ENCODE measurements at places on chromosomes 1 and 21.

DNA sequence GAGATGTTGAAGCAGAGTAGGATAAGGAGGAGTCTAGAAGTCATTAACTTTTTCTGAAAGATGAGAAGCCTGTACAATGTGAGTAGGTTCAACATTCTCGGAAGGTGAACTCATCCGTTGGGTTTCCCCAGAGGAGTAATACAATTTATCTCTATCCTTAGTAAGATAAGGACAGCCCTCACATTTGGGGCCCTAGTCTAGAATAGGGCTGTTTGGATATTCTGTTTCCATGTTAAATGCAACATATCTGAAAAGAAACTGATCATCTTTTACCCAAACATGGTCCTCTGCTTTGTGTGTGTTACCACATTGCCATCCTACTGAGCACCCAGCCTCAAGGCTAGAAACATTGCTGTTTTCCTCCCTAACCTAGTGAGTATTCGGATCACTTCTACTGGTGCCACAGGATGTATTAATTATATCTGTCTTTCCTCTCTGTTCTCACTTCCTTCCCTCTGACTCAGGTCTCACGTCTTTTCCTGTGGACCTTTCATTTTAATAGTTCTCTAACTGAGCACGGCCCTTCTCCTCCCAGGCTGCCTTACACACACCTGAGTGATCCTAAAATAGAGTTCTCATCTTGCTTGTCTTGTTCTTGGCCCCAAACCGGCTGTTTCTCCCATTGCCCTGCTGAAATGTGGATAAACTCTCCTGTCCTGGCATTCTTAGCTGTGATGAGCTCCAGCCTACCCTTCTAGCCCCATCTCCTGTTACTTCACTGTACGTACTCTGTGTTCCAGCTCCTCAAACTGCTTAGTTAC lies 91.7 kb downstream of the CDC14A start:
- DNase-seq: peak; percentile 53

DNA sequence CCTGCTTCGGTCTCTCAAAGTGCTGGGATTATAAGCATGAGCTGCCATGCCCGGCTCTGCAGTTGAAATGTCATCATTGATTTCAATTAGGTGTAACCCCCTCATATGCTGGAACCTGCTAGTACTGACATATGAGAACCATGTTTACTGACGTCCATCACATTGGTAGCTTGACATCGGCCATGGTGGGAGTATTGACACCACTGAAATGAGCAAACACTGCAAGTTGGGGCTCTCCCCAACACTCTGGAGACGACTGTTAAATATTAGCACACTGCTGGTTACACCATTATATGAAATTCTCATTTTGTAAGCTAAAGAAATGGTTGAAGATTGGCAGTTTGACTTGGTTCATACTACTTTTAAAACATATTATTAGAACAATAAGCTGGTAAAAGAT lies 63.7 kb downstream of the CNST start:
- no peak for DNase-seq

- DNase-seq: peak; percentile 42
Observed at GRCh38 chr1:204286831-204287421, 72.8 kb downstream of the PLEKHA6 start.

DNA sequence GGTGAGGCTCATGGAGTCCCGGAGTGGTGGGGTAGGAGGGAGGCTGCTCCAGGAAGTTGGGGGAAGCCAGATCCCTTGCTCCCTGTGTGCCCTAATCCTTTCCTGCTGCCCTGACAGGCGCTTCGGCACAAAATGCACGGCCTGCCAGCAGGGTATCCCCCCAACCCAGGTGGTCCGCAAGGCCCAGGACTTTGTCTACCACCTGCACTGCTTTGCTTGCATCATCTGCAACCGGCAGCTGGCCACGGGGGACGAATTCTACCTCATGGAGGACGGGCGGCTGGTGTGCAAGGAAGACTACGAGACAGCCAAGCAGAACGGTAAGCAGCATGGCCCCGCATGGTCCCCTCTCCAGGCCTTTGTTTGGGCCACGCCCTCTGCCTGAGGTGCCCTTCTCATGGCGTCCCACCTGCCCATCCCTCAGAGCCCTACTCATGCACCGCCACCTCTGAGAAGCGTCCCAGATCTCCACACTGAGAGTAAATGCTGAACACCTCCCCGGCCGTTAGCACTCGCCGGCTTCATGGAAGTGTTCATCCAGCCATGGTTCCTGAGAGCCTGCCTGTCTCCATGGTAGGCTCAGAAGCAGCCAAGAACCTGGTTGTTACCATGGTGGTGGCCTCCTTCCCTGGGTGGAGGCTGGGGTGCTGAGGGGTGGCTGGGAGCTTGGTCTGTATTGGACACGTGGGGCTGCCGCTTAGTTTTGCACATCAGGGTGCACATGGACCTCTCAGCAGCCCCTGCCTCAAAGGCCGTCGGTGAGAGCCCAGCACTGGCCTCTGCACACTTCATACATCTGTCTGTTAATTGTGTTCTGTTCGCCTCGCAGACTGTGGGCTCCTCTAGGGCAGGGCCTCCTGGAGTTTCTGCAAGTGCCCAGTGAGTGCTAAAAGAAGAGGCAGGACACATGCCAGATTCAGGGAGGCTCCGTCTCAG lies 36.5 kb downstream of the LHX4 start:
- DNase-seq: no peak

GRCh38 chr1:192998536-192998935 lies 60.6 kb downstream of the UCHL5 start:
- DNase-seq: no peak

DNA sequence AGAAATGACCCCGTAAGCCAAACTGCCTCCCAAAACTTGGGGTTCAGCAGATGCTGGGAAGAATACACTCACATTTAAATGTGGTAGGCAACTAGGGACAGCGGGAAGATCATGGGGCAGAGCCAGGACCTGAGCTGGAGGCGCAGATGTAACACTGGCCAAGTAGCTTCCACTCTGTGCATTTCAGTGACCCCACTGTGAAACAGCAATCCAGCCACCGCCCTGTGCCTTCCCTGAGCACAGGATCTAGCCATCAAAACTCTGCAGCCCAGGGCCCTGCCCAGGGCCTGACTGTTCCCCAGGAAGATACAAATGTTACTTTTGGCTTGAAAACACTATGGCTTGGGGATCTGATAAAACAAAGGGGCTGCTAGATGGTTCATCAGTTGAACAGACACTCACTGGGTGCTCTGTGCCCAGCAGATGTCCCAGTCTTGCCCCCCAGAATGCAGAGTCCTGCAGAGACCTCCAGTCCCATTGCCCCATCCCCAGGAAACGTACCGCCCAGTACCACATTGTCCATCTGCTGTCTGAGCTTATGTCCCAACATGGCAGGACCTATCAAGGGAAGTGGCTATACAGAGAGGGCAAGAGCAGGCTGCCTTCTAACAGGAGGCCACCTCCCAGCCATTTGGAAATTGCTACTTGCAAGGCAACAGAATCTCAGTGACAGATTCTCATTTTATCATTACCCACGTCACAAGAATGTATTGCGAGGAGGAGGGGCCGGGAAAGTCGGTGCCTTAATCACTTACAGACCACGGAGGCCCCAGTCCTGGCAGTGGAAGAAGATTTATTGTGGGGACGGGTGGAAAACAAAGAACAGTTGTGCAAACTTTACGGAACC lies 124.0 kb downstream of the DMRTB1 start:
- peak; percentile 1 for DNase-seq

DNA sequence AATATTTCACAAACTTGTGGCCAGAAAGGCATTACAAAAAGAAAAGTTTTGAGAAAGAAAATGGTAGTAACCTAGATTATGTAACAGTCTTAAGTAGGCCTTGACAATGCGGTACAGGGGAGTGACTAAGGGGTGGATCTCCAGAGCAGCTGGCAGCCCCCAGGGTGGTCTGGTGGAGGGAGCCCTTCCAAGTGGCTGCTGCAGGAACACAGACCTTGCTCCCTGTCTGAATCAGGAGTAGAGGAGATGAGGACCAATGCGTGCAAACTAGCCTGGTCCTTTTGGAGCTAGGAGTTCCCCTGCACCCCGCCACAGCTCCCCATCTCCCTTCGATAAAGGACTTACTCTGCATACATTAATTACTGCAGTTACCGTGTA lies 189.0 kb downstream of the NFIA start:
- no peak for DNase-seq

- DNase-seq: no peak
Observed at GRCh38 chr1:75492011-75492410, 118.9 kb downstream of the SLC44A5 start.

GRCh38 chr1:226739696-226740065 lies 599 bp upstream of the ITPKB start:
- no peak for DNase-seq

GRCh38 chr1:230000493-230001184 lies 66.4 kb upstream of the GALNT2 start:
- no peak for DNase-seq

DNA sequence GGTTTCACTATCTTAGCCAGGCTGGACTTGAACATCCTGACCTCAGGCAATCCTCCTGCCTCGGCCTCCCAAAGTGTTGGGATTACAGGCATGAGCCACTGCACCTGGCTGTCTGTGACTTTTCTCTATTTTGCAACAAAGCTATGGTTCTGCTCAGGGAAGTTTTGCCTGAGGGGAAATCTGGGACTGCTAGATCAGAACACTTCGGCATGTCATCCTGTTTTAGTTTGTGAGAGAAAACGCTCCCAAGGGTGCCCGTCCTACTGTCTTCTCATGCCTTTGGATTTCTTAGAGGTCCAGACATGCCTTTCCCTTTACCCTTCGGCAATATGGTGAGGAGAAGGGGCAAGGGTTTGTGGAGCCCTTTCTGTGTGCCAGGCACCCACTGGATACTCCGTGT lies 5.6 kb upstream of the CORT start:
- no peak for DNase-seq

- DNase-seq: no peak
Observed at GRCh38 chr21:39377444-39378050, 28.7 kb upstream of the HMGN1 start.

GRCh38 chr1:229507502-229507901 lies 639 bp downstream of the NUP133 start:
- DNase-seq: no peak

GRCh38 chr1:232627645-232628334 lies 2.1 kb downstream of the SIPA1L2 start:
- DNase-seq: peak; percentile 33

- no peak for DNase-seq
Observed at GRCh38 chr1:194367121-194367520, 1180.7 kb upstream of the B3GALT2 start.

DNA sequence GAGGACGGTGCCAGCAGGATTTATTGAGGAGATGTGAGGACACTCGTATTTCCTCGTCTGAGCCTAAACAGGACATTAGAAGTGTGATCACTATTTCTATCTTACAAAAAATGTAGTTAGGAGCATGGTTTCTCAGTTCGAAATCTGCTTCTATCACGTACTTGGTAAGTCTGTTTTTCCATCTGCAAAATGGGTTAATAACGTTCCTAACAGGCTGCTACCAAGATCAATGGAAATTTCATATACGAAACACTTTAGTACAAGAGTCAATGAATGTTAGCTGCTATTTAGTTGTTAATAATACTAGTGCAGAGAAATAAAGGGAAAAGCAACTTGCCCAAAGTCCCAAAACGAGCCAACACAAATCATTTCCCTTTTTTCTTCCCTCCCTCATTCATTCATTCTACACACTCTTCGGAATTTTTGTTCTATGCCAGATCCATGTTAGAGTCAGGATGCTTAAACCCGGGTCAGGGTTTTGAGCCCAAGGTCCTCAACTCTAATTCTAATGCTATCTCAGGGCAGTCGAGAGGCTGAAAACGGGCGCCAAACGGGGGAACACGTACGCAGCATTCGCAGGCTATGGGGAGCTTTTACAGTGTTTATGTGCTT lies 608 bp downstream of the SNRNP40 start:
- no peak for DNase-seq

GRCh38 chr1:206110820-206111219 lies 6.4 kb downstream of the AVPR1B start:
- DNase-seq: no peak

GRCh38 chr1:219582865-219583264 lies 30.0 kb downstream of the ZC3H11B start:
- no peak for DNase-seq

- no peak for DNase-seq
Observed at GRCh38 chr1:177591155-177591554, 378.7 kb downstream of the SEC16B start.

DNA sequence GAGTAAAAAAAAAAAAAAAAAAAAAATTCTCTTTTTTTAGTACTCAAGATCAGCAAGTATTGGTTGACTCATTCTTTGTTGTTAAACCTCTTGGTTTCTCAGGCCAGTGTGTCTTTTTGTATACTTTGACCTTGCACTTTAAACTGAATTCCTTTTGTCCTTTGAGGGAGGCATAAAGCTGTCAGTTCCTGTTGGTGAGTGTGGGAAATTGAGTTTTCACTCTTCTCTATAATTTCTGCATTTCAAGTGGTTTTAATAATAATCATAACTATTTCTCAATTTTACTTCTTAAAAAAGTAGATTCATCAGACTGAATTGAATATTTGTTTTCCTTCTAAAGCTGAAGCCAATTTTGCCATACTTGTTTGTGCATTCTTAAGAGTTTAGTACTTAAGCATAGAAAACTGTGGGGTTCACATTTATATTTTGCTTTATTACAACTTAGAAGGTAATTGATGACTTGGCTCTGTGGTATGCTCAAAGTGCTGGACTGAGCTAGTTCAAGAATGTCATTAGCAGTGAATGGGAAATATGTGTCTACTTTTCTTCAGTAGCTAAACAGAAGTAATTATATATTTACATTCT lies 43.4 kb downstream of the ITSN1 start:
- DNase-seq: no peak

- peak; percentile 72 for DNase-seq
Observed at GRCh38 chr1:107935396-107936064, 29.4 kb downstream of the VAV3 start.

DNA sequence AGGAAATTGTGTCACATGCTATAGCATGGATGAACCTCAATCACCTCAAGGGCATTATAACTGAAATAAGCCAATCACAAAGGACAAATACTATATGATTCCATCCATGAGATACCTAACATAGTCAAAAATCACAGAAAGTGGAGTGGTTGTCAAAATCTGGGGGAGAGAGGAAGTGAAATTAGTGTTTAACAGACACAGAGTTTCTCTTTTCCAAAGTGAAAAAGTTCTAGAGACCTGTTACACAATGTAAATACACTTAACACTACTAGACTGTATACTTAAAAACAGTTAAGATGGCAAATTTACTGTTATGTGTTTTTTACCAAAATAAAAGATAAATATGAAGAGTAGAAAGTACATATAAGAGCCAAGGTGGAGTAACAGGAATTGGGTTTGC lies 31.8 kb downstream of the ZNF644 start:
- no peak for DNase-seq

- no peak for DNase-seq
Observed at GRCh38 chr1:108345776-108346531, 102.1 kb upstream of the NBPF4 start.

DNA sequence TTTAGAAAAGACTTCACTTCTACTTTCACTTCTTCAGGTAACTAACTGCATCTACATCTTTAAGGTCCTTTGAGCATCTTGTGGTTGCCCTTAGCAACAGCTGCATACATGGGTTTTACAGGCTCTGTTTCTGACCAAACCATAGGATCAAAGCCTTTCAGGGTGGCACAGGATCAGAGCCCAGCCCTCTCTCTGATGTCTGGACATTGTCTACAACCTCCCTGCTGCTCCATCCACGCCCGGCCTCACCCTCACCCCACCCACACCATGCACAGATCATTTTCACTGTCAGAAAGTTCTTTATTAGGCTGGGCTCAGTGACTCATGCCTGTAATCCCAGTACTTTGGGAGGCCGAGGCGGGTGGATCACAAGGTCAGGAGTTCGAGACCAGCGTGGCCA lies 5.2 kb downstream of the NCF2 start:
- no peak for DNase-seq

All from activated naive CD4-positive, alpha-beta T cell treated with anti-CD3 and anti-CD28 coated beads for 36 hours (primary cell).